NCI-H226 (cell line): ENCODE measurements at places on chromosomes 7 and 10.

GRCh38 chr10:69568472-69569395 lies 4.5 kb downstream of the NEUROG3 start:
- no peak for DNase-seq

DNA sequence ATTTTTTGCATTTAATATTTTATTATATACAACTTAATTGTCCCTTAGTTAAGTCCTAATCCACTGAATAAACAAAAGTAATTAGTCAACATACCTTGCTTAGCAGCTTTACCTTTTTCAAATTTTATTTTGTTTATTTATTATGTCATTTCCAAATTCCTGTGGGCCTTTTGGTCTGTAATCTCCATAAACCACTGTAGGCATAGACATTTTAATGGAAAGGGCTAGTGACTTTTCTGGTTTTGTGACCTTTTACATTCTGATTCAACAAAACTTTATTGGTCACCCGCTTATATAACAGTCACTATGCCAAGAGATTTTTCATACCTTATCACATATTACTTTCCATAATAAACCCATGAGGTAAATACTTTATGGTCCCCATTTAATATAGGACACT lies 181.3 kb upstream of the PRPS1L1 start:
- no peak for DNase-seq

DNA sequence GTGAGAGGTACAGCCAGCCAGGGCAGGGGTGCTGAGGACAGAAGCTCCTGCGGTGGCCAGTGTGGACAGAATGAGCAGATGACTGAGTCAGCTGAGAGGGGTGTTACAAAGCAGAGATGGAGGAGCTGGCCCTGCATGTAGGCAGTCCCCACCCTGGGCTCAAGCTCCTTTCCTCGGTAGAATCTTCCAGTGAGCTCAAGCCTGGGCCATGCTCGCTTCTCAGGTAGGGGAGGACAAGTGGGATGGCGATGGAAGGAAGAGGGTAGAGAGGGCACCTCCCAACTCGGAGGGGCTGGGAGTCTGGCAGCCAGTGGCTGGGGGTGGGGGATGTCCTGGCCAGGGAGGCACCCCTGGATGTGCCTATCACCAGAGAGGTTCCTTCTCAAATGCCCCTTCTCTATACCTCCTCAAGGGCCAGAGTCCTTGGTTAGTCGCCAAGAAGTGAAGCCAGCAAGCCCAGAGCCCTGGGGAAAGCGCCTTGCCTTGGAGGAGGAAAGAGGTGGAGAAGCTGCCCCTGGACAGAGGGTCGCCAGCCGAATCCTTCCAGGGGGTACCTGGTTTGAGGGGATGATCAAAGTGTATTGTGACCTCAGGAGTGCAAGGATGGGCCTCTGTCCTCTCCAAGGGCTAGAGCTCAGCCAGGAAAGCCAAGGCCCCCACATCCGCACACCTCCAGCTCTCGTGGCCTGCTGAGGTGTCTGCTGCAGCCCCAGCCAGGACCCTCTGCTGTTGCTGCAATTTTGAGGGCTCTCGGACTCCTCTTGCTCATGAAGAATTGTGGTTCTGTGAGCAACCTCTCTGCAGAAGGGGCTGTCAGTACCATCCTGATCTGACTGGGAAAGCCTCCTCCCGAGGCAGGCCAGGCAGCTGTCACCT lies 88.6 kb upstream of the MACROH2A2 start:
- no peak for DNase-seq

- no peak for DNase-seq
These were observed 14.3 kb downstream of the CHST3 start for GRCh38 chr10:71978476-71978875.

GRCh38 chr10:1316121-1316808 lies 260.1 kb downstream of the WDR37 start:
- DNase-seq: no peak

GRCh38 chr7:124773339-124773738 lies 7.7 kb upstream of the GPR37 start:
- DNase-seq: no peak

DNA sequence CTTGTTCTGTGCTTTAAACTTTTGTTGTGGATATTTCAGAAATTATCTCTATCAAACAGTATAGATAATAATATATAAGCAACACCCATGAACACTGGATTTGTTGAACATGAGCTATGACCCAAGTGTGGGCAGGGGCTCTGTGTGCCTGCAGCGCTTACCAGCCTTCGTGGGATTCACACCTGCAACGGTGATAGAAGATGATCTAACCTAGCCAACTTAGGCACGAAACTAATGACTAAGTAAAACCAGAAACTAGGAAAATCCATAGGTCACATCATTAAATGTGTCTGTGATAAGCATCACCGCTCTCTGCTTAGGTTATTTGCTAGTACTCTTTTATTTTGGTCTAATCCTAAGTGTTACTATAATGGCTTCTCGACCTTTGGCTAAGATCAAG lies 18.0 kb downstream of the SPAG6 start:
- DNase-seq: no peak

DNA sequence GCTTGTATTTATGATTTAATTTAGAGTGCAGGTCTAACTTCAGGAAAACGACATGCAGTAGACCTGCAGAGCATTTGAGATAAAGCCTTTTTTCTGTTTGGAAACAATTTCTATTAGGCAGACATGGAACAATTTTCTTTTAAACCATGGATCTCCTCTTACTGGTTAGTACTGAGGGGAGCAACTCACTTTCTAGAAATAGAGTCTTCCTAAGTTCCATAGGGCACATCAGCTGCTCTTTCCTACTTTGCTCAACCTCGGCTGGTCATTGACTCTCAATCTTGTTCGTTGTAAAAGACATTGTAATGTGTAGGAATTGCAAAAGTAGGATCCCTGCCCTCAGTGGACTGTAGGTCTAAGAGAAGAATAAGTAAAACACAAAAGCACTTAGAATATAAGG lies 58.0 kb downstream of the PLXDC2 start:
- no peak for DNase-seq

DNA sequence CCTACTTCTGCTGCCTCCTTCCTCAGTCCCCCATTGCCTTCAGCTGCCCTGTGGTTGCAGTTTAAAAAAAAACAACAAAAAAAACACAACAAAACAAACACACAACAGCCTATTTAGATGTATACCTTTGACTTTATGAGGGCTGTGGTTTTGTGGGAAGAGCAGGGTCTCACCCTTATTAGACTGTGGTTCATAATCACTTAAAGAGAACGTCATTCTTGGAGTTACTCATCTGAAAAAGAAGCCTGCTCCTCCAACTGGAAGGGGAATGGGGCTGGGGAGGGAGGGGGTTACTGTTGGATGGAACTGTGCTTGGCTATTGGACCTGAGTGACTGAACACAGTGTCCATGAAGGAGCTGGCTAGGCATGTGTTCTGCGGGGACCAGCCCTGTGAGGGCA lies 48.1 kb downstream of the SDK1 start:
- DNase-seq: no peak
